Stimulated activated CD4-positive, alpha-beta T cell treated with anti-CD3 and anti-CD28 coated beads, TNF-alpha, amount 100 ng/mL, for 4 hours (primary cell): ENCODE measurements at places on chromosomes 11 and 22.

DNA sequence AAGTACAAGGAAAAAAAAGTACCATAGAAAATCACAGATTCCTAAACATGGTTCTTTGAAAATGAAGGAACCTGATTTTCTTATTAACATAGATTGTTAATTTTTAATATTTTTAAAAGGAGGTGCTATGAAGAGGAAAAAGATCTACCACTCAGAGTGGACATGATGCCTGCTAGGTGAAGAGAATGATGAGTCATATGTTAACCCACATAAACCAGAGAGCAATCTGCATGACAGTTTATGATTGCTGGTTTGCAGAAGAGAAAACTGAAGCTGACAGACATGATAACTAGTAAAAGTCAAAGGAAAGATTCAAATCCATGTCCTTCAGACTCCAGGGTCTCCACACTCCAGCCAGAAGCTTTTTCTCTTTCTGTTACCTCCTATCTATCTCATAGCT is 1231.7 kb downstream of the LRRC4C start:
- DNase-seq: no peak

DNA sequence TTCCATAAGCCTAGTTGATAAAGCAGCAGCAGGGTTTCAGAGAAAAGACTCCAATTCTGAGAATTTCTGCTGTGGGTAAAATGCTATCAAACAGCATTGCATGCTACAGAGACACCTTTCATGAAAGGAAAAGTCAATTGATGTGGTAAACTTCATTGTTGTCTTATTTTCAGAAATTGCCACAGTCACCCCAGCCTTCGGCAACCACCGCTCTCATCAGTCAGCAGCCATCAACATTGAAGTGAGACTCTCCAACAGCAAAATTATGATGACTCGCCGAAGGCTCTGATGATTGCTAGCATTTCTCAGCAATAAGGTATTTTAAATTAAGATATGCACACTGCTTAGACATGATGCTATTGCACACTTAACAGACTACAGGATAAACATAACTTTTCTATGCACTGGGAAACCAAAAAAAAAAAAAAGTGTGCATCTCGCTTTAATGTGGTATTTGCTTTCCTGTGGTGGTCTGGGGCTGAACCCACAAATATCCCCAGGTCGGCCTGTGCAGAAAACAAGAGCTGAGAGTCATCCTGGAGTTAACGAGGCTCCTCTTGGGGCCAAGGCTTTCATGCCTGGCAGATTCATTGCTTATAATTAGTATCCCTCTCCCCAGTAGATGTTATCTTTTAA is 192.1 kb downstream of the CTTN start:
- DNase-seq: no peak

GRCh38 chr22:48333816-48334735 is 1493.6 kb downstream of the BRD1 start:
- DNase-seq: no peak

DNA sequence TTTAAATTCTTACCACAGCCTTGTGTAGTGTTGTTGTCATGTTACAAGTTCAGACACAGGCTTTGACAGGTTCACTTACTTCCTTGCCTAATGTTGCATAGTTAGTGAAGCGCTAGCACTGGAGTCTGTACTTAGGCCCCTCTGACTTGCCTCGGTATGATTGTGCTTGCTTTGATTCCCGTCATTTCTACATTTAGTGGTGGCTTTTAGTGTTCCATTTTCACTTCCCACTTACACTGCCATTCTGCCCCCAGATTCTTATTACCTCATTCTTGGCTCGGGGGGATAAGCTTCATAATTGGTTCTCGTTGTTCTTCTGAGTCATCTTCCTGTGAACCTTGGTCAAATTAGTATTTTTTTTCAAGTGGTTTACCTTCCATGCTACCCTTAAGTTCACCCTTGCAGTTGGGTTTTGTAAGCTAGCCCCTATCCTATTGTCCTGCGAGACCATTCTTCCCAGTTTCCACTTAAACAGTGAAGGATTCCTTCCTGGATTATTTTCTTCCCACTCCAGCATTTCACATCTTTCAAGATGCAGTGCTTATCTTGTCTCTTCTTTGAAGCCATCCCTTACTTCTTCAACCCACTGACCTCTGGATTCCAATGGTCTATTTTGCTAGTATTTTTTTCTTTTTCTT is 68.7 kb downstream of the DDX10 start:
- no peak for DNase-seq

DNA sequence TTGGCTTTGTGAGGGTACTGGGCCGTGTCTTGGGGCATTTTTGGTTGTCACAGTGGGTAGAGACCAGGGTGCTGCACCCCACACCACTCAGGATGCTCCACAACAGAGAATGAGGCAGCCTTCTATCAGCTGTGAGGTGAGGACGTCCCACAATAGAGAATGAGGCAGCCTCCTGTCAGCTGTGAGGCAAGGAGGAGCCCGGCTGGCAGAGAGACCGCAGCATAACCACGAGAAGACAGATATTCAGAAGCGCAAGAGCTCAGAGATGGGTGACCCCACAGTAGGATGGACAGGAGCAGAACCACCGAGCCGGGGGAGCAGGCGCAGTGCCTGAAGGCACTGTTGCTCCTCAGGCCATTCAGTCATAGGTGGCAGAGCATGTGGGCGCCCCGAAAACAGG is 47.6 kb downstream of the AP2A2 start:
- DNase-seq: no peak

DNA sequence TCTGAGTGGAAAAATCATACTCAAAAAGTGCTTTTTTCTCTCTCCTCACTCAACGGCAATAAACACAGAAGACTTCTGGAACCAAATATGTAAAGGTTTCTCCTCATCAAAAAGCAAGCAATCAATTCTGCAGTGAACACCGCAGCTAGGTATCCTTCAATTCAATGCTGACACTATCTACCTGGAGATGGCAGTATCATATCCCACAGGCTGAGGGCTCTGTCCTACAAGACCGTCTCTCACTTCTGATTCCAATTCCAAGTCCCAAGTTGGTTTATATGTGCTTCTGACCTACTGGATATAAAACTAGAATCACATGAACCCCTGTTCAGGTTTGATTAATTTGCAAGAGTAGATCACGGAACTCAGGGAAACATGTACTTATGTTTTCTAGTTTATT is 59.7 kb upstream of the LUZP2 start:
- DNase-seq: no peak

- DNase-seq: no peak
These were observed 288.1 kb downstream of the DYNC2H1 start for GRCh38 chr11:103397369-103397768.

DNA sequence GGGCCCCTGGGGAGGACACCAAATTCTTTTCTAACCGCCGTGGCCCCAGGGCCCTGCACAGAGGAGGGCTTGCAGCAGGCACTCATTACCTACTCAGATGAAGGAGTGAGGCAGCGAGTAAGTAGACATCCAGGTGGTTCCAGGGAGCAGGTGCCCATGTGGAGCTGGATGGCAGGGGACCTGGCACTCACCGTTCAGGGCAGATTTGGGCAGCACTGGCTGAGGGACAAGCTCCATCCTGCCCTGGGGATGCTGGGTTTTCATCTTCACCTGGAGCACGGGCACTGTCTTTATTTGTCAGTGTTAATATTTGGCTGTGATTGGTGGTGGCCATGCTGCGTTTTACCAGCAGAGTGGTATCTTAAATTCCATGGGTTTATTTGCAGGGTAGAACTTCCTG is 1182.7 kb downstream of the BRD1 start:
- DNase-seq: no peak

DNA sequence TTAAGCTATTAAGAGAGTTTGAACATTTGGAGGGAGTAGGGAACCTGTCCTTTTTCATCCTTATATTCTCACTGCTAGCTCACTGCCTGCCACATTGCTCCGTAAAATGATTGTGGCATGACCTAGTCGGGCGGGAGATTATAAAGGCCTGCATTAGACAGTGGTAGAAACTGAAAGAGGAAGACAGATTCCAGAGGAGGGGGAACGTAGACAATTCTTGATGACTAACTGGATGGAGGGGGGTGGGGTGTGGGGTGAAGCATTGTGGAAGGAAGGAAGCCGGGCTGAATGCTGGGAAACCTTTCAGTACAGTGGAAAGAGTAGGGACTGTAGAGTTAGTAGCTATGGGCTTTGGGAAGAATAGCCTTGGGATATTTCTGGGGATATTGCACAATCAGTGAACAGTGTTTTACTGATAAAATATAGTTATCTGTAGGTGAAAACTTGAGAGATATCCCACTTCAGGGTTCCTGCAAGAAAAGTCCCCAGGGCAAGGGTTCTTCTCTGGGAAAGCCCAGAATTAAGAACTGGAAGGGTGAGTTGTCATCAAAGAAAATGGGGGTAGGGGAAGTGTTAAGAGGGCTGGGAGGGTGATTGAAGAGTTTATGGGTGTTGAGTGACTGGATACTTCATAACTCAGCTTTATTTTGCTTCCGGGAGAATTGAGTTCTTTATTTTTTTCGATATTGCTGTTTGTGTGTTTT is 2.1 kb downstream of the MED15 start:
- no peak for DNase-seq

- no peak for DNase-seq
These were observed 336.1 kb downstream of the LARGE1 start for GRCh38 chr22:33584152-33584551.

DNA sequence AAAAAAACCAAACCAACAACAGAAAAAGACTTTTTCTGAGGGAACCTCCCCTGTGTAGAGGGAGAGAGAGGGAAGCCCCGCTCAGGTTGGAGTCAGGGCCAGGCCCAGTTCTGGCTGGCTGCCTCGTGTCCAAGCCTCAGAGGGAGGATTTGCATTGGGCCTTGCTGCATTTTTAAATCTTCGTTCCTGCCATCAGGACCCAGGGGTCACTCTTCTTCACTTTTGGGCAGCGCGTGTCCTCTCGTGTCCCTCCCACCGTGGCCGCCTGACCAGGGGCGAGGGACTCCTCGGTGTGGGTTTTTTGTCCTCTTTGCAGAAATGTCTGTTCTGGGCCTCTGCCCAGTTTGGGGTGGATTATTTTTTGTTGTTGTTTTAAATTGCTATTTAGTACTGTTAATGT is 57.9 kb downstream of the LRRC74B start:
- no peak for DNase-seq

- DNase-seq: no peak
These were observed 48.1 kb upstream of the ARFGAP3 start for GRCh38 chr22:42905217-42905616.

DNA sequence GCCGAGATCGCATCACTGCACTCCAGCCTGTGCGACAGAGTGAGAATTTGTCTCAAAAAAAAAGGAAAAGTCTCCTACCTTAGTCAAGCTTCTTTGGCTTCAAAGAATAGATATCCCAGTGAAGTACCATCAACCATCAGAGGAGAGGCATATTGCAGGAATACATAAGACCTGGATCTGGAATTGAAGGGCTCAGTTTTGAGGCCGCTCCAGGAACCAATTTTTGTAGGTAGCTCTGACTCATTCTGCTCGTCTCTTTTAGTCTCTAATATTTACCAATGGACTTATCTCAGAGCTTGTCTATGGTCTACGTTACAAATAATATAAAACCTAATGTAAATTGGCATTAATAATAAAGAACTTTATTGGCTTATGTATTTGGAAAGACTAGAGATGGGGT is 8.2 kb upstream of the CCDC15 start:
- DNase-seq: no peak

GRCh38 chr22:50218153-50218995 is 17.6 kb downstream of the SELENOO start:
- no peak for DNase-seq

DNA sequence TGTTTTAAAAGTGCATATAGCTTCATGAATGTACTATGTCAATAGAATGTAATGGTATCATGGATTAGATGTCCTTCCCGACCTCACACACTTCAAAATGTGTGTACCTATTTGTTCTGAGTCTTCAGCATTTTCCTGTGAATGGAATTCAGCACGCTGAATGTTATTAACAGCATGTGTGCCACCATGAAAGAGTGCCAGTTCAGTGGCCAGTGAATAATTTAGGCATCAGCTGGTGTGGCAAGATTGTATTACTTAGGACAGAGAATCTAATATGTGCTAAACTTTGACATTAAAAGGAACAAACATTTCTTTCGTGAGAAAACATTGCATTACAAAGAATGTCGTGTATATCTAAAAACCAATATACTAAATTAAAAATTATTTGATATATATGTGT is 46.4 kb downstream of the HIPK3 start:
- DNase-seq: no peak

- no peak for DNase-seq
These were observed 32.5 kb downstream of the PPP2R1B start for GRCh38 chr11:111733611-111734088.

DNA sequence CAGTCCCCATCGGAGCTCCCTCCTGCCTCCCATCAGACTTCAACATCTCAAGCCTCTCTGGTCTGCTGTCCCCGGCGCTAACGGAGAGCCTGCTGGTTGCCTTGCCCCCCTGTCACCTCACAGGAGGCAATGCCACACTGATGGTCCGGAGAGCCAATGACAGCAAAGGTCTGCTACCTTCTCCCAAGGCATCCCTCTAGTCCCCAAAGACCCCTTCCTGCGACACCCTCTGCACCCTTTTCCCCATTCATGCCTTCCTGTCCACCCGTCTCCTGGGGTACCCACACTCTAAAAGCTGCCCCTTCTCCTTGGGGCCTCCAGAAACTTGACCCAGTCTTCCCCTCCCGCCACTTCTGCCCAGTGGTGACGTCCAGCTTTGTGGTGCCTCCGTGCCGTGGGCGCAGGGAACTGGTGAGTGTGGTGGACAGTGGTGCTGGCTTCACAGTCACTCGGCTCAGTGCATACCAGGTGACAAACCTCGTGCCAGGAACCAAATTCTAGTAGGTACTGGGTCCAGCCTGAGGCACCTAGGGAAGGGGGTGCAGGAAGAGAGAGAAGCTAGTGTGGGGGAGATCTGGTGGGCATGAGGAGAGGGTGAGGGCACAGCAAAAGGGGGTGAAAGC is 860 bp downstream of the UPK2 start:
- DNase-seq: no peak

GRCh38 chr22:47354668-47355387 is 592.4 kb downstream of the TBC1D22A start:
- DNase-seq: no peak

GRCh38 chr22:25131198-25131887 is 68.3 kb upstream of the CRYBB3 start:
- no peak for DNase-seq

DNA sequence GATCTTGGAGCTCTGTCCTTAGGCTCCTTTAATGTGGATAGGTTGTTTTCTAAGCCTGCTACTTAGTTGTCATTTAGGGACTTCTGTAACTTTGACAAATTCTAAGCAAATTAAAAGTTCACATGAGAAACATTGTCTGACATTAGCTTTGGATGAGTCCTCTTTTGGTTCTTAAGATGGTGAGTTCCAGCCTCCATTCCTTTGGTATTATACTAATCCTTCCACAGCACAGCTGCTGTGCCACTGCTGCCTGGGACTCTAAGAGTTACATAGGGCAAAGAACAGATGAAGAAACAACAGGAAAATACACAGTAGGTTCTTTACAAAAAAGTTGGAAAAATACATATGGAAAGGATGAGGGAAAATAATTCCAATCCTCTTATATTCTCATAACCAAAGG is 25.3 kb upstream of the PIK3C2A start:
- no peak for DNase-seq

DNA sequence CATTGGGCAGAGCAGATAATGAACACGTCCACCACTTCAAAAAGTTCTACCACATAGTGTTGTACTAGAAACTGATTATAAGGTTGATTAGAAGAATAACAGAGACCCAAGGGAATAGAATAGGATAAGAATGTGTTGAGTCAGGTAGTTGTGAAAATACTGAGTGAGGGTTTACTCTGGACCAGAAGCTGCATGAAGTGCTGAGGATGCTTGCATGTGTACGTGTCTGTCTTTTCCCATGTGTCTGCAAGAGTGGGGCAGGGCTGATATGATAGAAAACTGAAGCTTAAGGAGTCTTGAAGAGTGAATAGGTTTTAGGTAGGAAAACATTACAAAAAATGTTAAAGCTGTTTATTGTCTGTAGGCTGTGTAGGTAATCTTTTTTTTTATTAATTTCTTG is 20.6 kb downstream of the TRPC6 start:
- DNase-seq: no peak

GRCh38 chr11:46112961-46113607 is 8.2 kb downstream of the PHF21A start:
- DNase-seq: no peak
